Adrenal gland (tissue), 19 donors: ENCODE measurements at places on chromosomes 1 and 21.
A peak's percentile ranks its signal among the peaks of the same experiment; 100 is the strongest.

GRCh38 chr21:32648165-32648564 lies 36.0 kb upstream of the CFAP298 start:
- no peak for DNase-seq

- no peak for DNase-seq
These were observed 70.2 kb upstream of the ERRFI1 start for GRCh38 chr1:8096105-8097011.

DNA sequence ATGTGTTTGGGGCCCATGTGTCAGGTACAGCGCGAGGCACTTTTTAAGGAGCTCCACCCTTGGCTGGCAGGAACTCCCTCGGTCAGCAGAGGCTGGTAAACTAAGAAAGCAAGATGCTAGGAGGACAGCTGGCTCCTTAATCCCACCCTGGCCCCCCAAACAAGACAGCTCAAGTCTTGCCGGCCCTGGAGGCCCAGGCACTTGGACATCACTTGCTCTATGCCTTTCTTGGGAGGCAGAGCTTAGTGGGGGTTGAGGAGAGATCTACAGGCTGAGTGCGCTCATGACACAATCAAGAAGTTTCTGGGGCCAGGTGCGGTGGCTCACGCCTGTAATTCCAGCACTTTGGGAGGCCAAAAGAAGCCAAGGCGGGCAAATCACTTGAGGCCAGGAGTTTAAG lies 78.1 kb downstream of the CD34 start:
- no peak for DNase-seq

DNA sequence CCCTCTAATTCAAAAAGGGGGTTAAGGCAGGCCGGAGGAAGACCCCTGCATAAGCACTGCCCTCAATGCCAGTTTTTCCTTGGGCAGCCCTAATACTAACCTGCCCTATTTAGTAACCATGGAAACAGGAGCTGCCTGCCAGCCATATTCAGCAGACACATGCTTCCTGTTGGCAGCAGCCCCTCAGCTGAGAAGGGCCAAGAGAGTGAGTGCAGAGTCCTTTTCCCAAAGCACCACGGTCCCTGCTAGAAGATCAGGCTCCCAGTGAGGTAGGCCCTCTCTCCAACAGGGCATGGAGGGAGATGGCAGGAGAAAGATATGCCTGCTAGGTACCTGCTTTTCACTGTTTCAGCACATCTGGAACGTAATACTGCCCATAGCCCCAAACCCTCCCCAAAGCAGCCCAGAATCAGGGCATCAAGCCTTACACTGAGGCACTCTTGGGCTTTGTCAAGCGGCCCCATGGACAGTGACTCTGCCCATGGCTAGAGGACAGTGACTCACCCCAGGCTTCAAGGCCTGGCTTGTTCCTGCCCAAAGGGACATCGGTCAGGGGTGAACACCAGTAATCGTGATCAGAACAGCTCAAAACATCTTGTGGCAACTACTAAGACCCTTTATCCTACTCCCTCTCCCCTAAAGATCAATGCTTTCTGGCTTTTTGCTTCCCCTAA lies 64.5 kb downstream of the BCAR3 start:
- peak; percentile 72 for DNase-seq

- DNase-seq = no peak
These were observed 3.6 kb upstream of the SCAF4 start for GRCh38 chr21:31735511-31735992.

GRCh38 chr1:203555511-203556046 lies 61.6 kb downstream of the OPTC start:
- no peak for DNase-seq

DNA sequence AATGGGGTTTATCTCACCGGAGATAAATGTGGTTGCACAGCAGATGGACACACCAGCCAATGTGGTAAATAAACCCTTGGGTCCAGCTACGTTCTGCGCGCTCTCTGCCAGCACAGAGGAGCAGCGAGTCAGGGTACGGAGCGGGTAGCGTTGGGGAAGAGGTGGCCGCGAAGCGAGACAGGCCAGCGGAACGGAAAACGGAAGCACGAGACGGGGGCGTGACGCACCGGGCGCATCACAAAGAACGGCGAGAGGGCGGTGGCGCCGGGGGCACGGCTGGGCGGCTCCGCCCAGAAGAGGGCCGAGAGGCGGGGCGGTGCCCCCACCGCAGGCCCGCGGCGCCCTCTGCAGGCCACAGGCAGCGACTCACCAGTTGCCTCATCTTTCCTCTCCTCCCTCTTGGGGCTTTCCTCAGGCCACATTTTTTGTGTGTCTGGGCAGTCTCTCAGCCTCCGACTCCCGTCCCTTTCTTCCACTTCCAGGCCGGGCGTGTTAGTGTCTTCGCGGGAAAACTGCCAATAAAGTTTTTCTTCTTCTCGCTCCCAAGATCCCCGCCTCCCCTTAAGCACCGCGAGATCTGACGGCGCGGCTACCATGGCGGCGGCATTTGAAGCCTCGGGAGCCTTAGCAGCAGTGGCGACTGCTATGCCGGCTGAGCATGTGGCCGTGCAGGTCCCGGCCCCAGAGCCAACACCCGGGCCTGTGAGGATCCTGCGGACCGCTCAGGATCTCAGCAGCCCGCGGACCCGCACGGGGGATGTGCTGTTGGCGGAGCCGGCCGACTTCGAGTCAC lies at the start of gene DDX20:
Gene DDX20 (plus strand): TSS at position 571 of the 793 bp plus-strand sequence. CDS start 24 bp downstream, at position 595.
- peak; percentile 96 for DNase-seq

- DNase-seq = no peak
These were observed 14.8 kb upstream of the KIF1B start for GRCh38 chr1:10195570-10195969.

DNA sequence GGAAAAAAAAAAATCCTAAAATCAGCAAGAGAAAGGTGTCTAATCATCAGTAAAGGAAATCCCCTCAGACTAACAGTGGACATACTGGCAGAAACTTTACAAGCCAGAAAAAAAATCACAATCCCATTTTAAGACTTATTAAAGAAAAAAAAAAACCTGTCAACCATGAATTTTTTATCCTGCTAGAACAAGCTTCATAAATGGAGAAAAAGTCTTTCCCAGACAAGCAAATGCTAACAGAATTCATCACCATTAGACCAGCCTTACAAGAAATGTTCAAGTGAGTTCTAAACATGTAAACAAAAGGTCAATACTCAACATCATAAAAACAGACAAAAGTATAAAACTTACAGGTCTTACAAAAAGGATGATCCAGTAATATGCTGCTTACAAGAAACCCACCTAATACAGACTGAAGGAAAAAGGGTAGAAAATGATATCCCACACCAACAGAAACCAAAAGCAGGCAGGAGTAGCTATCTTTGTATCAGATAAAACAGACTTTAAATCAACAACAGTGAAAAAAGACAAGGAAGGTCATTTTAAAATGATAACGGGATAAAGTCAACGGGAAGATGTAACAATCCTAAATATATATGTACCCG lies 129.6 kb downstream of the EVI5 start:
- DNase-seq = no peak

GRCh38 chr1:247345881-247346280 lies 14.2 kb upstream of the ZNF496 start:
- DNase-seq = no peak

- DNase-seq = no peak
These were observed 64.5 kb upstream of the CHRM3 start for GRCh38 chr1:239321877-239322276.

DNA sequence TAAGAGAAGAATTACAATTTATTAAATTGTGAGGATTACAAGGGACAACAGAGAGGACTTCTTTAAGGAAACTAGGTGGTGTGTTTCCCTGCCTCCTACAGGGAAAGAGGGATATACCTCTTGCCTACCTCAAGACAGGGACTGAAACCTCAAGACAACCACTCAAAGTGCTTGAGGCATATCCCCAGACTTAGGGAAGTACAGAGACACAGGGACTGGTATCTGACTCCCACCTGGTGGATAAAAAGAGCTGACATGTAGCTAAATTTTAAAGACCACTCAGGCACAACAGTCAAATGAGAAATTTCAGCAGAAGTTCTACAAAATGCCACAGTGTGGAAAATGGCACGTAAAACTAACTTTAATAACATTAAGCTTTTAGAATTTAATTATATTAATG lies 21.3 kb downstream of the DENND2C start:
- no peak for DNase-seq

DNA sequence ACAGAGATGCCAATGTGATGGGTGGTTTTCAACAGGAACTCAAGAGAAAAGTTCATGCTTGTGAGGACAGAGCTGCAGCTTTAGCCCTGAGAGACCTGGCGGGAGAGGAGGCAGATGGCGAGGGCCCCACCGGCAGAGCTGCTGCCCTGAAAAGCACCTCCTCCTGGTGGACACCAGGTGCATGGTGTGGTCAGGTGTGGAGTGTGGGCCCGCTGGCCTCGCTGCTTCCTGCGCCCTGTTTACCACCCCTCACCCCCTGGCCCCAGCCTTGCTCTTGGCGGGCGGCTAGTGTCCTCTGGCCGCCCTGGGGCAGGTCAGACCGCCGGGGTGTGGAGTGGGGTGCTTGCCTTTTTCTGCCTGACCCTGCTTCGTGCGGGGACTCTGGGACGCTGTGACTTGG lies 42.8 kb downstream of the PRKCZ start:
- no peak for DNase-seq

DNA sequence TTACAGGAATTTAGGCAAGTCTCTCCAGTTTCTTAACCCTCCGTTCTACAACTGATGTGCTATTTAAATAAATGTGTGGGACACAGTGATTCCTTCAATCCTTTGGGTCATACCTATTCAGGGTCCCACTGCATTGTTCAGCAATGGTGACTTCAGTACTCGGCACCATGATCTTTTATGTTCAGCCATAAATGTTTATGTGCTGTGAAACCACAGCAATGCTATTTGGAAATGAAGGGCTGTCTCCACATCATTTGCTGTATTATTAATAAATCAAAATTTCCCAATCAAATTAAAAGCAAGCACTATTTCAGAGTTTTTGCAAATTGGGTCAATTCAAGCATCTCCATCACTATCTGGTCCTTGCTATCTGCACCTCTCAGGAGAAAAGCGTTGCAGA lies 84.8 kb downstream of the NR5A2 start:
- no peak for DNase-seq

DNA sequence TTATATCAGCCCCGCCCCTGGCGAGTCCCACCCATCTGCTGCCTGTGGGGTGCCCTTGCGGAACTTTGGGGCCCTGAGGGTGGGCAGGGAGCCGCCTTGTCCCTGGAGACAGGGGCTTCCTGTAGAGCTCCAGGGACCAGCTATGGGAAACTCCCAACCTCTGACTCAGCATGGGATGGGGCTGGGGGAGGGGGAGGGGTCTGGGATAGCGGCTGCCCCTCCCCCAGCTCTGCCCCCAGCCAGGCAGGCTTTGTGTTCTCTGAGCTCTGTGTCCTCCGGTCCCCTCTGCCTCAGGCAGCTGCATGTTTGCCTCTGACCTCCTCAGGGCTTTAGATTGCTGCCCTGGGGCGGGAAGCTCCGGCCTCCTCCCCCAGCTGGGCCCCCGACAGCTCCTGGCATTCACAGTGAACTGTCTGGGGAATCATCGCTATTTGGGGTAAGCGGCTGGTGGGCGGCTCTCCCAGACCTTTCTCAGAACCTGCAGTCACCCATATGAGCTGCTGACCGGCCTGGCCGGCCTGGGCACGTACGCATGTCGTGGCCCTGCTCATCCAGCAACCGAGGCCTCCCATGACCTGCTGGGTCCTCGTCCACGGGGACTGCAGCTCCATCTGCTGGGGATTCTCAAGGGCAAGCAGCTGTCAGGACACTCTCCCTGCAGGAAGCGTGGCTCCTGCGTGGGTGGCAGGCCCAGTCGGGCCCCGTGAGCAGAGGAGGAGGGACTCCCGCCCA lies 17.1 kb downstream of the ARHGEF16 start:
- no peak for DNase-seq

DNA sequence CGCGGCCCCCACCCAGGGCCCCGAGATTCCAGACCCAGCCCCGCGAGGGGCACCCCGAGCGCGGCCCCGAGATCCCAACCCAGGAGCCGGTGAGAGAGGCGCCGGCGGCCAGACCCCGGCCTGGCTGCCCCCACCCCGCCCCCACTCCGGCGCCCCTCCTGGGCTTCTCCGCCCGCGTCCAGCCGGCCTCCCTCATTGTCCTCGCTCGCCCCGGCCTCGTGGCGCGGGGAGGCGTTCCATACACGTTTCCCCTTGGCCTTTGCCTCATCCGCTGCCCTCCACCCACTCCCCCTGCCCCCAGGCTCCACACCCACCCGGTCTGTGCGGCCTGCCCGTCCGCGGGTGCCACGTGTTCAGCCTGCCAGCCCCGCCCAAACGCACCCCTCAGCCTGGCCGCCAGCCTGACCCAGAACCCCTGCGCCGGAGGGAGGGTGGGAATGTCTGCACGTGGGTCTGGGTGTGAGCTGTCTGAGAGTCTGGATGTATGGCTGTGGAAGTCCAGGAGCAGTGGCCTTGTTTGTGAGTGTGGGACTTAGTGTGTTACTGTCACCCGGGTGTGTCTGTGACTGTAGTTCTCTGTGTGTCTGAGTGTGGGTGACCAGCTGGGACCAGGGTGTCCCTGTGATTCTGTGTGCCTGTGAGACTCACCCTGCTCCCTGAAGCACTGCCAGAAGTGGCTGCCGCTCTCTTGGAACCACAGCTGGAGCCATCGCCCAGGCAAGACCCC lies 681 bp downstream of the B4GALT2 start:
- DNase-seq = peak; percentile 58

DNA sequence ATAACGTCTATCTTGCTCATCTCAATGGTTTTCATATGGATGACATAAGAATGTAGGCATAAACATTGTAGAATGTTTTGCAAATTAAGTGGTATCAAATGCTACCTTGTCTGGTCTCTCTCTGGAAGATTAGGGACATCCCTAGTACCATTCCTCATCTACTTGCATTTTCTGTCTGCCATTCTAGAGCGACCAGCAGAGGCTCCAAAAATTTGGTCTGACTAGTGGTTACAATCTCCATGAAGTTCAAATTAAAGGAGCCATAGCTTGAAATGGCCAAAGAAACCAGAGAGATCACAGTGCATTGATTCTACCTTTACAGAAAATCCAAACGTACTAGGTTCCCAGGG lies 1.1 kb downstream of the CD84 start:
- DNase-seq = no peak

DNA sequence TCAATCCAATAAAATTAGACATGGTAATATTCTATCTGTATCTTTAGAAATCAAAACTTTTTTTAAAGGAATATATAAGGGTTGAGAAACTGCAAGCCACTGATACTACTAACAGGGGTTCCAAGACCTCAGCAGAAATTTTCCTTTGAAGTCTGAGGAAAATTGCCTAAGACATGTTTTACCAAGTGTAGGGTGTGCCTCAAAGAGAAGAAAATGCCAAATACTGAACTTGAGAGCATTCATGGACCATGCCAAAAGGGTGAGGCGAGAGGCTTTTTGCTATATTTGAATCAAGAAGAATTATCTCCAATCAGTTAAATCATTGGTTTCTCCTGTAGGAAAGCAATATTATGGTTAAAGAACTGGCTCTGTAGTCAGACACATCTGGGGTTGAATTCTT lies 207.9 kb upstream of the B3GALT2 start:
- no peak for DNase-seq

DNA sequence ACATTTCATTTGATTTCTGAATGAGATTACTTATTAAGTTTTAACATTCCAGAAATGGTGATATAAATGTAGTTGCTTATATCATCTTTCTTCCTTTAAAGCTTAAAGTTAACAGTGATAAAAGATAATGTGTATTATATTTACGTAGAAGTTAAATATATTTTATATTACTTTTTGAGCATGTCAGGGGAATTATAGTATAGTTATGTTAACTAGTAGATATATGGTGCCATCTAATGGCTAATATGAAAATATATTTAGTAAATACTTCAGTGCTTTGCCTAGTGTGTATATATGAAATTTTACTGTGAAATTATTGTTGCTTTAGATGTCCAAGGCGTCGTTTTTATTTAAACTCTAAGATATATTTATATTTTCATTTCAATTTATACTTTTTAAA lies 51.5 kb downstream of the SYT14 start:
- no peak for DNase-seq
